ENCODE measurements at places on chromosomes 3 and 15.

DNA sequence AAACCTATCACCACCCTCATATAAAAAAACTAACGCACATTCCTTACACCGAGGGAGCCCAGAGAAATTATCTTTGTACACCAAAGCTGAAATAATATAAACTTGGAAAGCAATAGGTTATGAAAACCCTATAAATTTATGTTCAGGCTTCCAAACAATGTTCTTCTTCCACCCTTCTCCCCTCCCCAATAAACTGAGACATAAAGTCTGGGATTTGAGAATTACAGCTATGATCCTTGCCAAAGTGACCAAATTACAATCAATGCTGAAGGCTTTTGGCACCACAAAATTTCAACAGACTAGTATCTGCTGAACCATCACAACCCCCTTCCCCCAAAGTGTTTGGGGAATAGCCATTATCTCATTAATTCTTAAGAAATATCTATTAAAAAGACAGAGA is 237.8 kb downstream of the FMN1 start:
- DNase-seq = no peak

- no peak for DNase-seq
These were observed 168.0 kb upstream of the MLF1 start for GRCh38 chr3:158403013-158403412.

DNA sequence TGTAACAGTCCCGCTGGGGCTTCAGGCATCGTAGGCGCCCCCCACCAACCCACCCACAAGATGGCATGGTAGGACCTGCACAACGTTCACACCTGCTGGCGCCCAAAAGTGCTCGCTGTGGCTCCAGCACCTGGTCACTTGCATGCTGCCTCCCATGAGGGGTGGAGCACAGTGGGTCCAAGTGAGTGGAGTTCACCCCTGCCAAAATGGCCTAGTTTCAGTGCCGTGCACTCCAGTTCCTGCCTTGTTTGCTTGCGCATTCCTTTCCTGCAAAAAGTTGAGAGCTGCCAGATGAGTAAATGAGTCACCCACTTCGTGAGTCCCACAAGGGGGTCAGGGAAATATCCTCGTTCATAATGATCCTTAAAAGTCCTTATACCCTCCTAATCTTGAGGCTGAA is 788.7 kb upstream of the DPPA4 start:
- no peak for DNase-seq

DNA sequence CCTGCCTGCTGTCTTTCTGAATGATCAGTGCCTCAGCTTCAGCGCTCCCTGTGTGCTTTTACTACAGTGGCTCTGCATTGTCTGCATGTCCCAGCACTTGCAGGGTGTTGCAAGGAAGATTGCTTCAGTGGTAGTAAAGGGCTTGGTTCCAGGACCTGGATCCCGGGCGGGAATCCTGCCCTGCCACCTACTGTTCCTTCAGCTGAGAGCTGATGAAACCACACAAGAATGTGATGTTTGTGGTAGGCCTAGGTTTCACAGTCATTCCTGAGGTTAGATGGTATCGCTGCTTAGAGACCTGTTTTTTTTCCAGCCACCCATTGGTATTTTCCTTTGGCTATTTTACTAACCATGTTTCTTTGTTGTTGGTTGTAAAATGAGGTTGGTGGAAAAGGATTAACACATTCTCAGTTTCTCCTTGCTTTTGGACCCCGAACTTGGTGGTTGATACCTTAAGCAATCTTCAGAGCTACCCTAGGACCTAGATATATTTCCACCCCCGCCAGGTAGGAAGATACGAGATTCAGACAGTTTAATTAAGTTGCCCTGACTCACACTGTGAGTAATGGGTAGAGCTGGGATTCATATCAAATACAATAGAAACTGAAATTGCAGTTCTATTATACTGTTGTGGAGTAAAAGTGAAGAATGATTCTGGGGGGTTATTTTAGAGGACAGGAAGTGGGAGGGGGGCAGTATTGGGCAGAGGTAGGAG is 11.4 kb downstream of the GPR87 start:
- DNase-seq = peak; percentile 67

- no peak for DNase-seq
These were observed 62.8 kb upstream of the PLSCR4 start for GRCh38 chr3:146313746-146314111.

All from SJCRH30 (cell line).